Activated naive CD4-positive, alpha-beta T cell treated with anti-CD3 and anti-CD28 coated beads, Interleukin-2, amount 50 U/mL, for 72 hours (primary cell): ENCODE measurements at places on chromosomes 12 and 14.
A peak's percentile ranks its signal among the peaks of the same experiment; 100 is the strongest.

GRCh38 chr12:20232931-20233675, 135.2 kb upstream of the PDE3A start:
- no peak for DNase-seq

DNA sequence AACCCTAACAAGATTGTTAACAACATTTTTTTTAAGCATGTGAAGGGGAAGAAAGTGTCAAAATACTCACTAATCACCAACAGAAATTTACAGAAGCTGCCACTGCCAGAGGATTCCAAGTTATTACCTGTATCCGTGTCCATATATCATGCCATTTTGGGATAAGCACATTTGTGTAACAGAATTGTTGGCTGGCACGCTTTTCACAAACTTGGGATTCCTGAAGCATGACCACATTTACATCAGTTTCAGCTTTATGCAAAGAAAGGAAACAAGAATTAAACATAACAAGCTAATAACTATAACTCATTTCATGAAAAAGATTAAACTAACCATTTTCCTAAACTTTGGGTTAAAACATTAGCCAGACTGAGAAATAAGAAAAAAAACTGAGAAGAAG, 5.9 kb downstream of the NEMP1 start:
- DNase-seq = no peak

DNA sequence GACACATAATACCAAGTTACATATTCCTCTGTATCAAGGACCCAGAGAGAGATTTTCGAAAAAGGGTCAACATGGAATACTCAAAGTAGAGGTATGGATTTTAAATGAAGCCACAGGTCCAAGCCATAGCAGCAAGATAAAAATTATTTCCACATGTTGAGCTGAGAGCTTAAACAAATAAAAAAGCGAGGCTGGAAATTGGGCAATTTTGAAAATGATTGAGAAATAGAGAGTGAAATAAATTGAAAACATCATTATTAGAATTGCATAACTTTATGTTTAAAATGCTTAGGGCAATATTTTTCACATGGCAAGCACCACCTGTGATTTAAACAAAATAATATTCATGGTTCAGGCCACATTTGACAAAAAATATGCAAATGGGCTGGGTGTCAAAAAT, 1251.0 kb upstream of the USP15 start:
- DNase-seq = no peak

- no peak for DNase-seq
These were observed 22.3 kb downstream of the HDAC7 start for GRCh38 chr12:47797441-47797840.

- peak; percentile 60 for DNase-seq
These were observed 303 bp downstream of the SAMD4A start for GRCh38 chr14:54567224-54567638.

DNA sequence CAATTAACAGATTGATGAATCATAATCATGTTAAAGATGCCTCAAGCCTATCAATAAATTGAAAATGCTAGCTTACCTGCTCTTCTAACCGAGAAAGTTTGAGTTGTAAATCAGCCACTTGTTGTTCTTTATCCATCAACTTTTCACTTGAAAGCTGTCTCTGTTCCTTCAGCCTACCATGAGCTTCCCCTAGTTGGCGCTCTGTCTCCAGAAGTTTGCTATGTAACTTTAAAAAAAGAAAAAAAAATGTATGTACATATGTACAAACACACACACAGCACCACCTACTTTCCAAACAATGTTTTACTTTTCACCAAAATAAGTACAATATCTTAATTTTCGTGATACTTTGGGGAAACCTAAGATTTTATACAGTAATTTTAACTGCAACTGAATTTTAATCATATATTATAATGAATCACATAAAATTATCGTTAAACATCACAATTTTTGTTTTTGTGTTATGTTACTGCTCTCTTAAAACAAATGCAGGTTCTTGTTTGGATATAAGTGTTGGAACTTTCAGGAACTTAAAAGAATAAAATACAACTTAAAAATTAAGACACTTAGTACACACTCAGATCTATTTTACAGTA, 101.2 kb downstream of the EEA1 start:
- peak; percentile 21 for DNase-seq

GRCh38 chr12:40691913-40692764, at the start of gene CNTN1:
Gene CNTN1 (plus strand): TSS chr12:40692439.
- no peak for DNase-seq

DNA sequence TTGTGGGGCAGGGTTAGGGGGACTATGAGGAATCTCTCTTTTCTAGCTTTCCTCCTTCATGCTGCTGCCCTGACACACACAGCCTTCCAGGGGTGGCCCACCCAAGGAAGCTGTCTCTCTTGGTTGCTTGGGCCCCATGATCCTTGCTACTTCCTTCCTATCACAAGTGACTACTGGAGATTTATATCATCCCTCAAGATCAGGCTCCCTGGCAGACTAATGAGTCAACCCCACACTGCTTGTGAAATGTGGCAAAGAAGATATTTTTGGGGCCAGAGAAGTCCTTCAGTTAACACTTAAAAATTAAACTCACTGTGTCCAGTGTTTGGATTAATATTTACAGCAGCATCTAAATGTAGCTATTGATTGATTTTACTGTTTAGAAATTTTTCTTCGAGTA, 1.5 kb downstream of the OR4E1 start:
- no peak for DNase-seq

DNA sequence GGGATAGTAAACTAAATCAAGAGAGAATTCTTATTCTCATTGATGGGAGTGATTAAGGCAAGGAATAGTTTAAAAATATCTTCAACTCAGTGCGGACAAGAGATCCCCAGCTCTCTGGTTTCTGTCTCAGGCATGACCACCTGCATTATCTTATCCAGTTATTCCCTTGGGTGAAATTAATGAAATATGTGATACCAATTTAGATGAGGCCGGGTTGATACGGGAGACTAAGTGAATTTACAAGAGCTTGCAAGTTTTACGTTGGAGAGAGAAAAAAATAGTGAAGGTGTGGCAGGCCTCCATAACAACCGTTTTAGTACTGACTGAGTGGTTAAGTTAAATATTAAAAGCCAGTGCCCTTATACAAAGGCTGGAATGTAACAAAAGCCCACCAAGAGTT, 61.1 kb upstream of the PLBD1 start:
- no peak for DNase-seq
